ENCODE measurements at places on chromosomes 7 and 10. TPM values are rescaled to one million over a fixed set of nuclear protein-coding genes. Genes with fewer than 3 reads are reported as not detected.

OPN4 gene
- total RNA-seq, result not detected

HKDC1 gene
- 0.14 TPM for total RNA-seq

VWDE gene
- total RNA-seq, result 0.14 TPM

ASL gene
- 67.3 TPM for total RNA-seq

LRRC18 gene
- not detected for total RNA-seq

KLF14 gene
- total RNA-seq, result 0.22 TPM

SLC26A4 gene
- total RNA-seq, result under 0.01 TPM

KCND2 gene
- 9.6 TPM for total RNA-seq

DPYSL4 gene
- total RNA-seq, result 5.7 TPM

VSTM4 gene
- 1.3 TPM for total RNA-seq

LIPK gene
- not detected for total RNA-seq

GARIN1A gene
- total RNA-seq, result 0.88 TPM

HOGA1 gene
- 0.44 TPM for total RNA-seq

SEMA3E gene
- total RNA-seq, result 1.7 TPM

DAGLB gene
- 15.3 TPM for total RNA-seq

ZNF273 gene
- 0.88 TPM for total RNA-seq

LRRC61 gene
- total RNA-seq, result 2.3 TPM

NUTM2E gene
- total RNA-seq, result not detected

AHR gene
- total RNA-seq, result 167 TPM

OR2A42 gene
- not detected for total RNA-seq

NUTM2B gene
- under 0.01 TPM for total RNA-seq

Data from placental pericyte (primary cell).